Renal pelvis (tissue), 12 donors: ENCODE measurements at places on chromosomes 12 and 14. TPM values are rescaled to one million over a fixed set of nuclear protein-coding genes. Genes with fewer than 3 reads are reported as not detected.

The SIX6 gene
- not detected for polyA plus RNA-seq

GRCh38 chr12:53603196-53603595 lies 23.0 kb downstream of the ATF7 start:
- DNase-seq, result no peak

DNA sequence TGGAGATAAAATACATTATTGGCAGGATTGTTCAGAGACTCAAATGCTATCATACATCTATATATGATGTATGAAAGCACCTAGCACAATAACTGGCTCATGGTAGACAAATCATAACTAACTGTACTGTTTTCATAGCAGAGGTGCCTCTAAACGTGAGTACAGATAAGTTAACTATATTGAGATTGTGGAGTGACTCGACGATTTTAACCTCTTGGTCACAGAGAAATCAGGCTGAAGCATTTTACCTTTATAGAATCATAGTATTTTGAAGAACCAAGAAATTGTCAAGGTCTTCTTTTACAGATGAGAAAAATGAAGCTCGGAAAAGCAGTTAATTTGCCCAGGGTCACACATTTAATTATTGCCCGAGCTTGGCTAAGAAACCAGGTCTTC lies 666 bp upstream of the DERA start:
- no peak for DNase-seq

GRCh38 chr14:33799705-33800570 lies 150.9 kb downstream of the EGLN3 start:
- no peak for DNase-seq

- DNase-seq, result no peak
These were observed 128.0 kb downstream of the NDUFA12 start for GRCh38 chr12:94875525-94875924.

- DNase-seq, result no peak
These were observed 231.3 kb downstream of the MON2 start for GRCh38 chr12:62697893-62698292.

GRCh38 chr14:97625477-97625876 lies 828.3 kb downstream of the VRK1 start:
- no peak for DNase-seq

GRCh38 chr12:18502422-18502968 lies 235.3 kb downstream of the PLCZ1 start:
- no peak for DNase-seq

- no peak for DNase-seq
These were observed 64.5 kb upstream of the DAAM1 start for GRCh38 chr14:59123975-59124374.

The ASCL4 gene
- not detected for polyA plus RNA-seq

DNA sequence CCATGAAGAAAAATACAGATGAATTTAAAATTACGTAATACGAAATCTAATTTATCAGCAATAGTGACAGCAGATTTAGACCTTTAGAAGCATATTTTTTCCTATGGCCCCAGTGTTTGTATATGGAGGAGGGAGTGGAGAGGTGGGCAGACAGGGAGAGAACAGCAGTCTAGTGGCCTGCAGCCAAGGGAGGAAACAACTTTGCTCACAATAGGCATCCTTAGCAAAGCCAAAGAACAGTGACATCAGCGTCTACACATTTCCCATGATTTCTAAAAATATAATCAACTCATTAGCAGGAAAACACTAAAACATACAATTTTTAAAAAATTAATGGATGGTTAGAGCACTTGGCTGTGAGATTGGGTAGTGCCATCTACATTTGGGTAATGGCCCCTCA lies 622.6 kb upstream of the ATP2B1 start:
- DNase-seq, result no peak

- DNase-seq, result no peak
These were observed 886.2 kb downstream of the DIO2 start for GRCh38 chr14:79325071-79325470.

The MYH7 gene
- 0.56 TPM for polyA plus RNA-seq

DNA sequence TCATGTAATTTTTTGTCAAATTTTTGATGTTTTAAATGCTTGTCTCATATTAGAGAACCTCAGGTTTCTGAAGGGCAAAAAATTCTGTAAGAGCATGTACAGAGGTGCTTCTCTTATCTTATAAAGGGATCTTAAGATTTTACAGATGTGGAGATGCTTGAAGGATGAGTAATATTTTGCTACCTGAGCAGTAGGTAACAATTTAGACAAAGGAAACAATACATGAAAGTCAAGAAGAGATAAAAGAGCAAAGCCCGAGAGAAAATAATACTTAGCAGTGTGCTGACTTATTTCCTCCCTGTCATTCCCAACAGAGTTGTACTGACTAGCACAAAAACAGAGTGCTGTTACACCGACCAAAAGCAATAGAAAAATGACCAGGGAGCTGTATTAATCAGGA lies 98.1 kb upstream of the PTPRR start:
- DNase-seq, result no peak

GRCh38 chr12:77102691-77103090 lies 37.3 kb upstream of the E2F7 start:
- no peak for DNase-seq

The IGFBP6 gene
- 17.6 TPM for polyA plus RNA-seq

The PHLDA1 gene
- 35.4 TPM for polyA plus RNA-seq

The NOVA1 gene
- 20.5 TPM for polyA plus RNA-seq

DNA sequence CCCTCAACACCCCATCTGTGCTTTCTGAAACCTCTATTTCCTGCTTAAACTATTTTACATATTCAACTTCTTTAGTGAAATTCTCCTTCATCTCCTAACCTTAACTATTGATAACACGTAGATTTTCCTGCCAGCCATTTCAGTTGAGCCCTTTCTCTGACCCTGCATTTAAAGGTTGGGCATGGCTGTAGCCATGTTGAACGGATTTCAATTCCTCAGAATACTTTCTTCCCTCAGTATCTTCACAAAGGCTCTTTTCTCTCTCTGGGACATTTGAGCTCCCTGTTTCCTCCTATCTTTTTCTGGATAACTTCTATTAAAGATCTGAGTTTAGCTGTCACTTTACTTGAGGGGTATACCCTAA lies 1.2 kb downstream of the PPHLN1 start:
- no peak for DNase-seq
